ENCODE measurements at places on chromosomes 1 and 21.

DNA sequence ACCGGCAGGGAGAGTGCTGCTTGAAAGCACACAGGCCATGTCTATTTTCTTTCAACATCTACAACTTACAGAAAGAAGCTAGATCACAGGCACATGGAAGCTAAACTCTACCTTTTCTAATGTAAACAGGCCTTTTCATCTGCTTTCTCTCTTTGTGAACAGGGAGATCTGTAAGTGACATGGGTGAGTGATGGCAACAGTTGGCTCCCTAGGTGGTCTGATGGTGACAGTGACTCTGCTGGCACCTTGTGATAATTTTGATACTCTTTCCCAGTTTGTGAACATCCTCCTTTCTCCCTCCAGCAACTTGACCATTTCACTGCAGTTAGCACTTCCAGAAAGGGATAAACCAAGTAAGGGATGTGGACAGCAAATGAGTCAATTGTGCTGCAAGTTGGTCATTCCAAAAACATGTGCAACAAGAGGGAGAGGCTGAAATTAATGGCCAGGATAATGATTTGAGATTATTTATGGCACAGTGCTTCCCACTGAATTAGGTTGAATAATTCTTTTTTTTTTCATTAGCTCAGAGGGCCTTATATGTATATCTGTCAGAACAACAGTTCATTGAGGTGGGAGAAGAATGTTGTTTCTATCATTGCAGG lies 89.5 kb downstream of the XCL2 start:
- peak; percentile 58 for DNase-seq

DNA sequence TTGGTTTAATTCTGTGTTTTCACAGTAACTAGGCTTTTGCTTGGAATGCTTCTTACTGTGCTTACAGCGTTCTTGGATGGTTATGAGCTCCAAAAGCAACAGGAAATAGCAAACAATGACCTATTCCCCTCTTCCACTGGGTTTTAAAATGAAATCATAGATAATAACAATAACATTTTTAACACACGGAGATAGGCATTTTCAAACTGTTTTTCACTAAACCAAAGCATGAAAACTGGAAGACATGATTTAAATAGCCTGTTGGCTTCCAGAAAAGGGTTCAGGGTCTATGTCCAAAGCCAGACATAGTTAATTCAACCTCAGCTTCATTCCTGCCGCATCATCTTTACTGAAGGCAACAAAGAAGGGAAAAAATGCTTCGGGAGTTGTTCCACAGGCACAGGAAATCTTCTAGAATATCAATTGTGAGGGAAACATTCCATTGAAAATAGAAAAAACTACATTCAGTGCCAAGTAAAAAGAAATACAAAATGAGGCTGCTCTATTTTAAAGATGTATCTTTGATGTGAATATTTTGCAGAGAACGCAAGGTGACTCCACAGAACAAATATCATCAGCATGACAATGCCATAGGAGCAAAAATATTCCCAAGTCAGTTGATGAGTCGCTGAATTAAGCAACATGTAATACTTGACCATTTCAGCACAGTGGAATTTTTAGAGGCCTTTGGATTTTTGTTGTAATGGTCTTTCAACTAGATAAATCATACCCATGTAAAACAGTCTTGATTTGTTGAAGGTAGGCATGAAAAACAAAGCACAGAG lies 80.7 kb downstream of the NID1 start:
- peak; percentile 83 for DNase-seq

DNA sequence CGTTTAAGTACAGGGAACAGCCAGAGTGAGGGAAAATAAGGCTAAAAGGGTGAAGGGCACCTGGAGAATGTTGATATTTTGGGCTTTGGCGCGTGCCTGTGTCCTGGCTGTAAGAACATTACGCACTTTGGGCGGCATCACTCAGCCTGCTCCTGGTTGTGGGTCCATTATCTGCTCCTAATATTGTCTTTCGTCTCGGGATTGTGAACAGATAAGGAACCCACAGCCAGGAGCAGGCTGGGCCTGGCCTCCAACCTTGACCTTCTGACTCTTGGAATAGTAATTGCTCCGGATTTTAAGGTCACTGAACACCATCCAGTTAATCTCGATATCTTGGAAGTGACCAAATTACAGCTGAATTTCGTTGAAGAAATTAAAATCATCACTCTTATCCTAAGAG lies 61.9 kb downstream of the TCP10L start:
- no peak for DNase-seq

DNA sequence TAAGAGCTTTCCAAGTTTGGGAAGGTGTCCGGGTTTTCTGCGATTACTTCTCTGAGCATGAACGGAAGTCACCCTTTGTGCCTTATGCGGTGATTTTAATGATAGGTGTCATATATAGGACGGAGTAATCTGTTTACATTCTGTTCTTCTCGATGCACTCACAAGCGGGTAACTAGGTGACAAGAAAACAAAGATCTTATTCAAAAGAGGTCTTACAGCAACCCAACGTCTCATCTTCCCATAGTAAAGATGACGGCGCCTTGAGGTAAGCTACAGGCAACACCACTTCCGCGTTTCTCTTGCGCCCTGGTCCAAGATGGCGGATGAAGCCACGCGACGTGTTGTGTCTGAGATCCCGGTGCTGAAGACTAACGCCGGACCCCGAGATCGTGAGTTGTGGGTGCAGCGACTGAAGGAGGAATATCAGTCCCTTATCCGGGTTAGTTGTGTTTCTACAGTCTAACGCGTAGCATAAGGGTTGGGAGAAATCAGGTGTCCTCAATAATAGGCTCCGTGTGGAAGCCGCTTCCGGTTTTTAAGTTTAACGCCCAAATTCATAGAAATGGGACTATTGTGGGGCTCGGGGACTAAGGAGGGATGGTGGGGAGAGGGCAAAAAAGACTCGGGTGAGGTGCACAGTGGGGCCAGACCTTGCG lies at the start of gene UFC1:
UFC1 (plus strand) TSS at position 297 of the 656 bp plus-strand sequence; CDS start at position 317, 20 bp downstream.
- DNase-seq, result peak; percentile 92

DNA sequence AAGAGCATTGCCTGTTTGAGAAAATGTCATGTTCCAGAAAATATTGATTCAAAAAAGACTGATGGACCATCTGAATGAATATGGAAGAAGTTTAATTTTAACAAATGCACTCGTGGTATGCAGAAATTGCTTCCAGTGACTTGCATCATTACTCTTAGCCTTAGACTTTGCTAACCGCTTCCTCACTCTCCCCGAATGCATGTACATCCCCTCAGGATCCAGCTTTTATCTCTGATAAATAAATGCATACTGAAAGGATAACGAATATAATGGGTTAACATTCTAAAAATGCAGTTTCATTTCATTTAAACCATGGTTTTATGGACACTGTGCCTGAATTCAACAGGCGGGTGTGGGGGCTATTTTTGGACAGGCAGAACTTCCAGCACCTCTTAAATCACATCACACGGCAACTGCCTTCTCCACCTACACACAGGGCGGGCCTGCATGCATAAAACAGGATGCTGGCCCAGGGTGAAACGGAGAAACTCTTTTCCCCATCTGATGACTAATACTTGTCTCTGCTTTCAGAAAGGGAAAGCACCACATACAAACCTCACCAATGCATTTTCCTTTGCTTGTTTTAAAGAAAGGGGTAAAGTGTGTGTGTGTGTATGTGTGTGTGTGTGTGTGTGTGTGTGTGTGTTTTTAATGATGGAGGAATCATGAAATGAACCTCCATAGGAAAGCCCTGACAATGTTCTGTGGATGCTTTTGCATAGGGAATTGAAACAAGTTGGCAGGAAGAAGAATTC lies 48.7 kb downstream of the SPAG17 start:
- peak; percentile 71 for DNase-seq

GRCh38 chr21:28159396-28159795 lies 833.3 kb downstream of the LTN1 start:
- DNase-seq, result no peak

- peak; percentile 95 for DNase-seq
Observed at GRCh38 chr1:163897412-163898155, 575.8 kb downstream of the NUF2 start.

- DNase-seq, result peak; percentile 18
Observed at GRCh38 chr1:199522936-199523335, 504.6 kb upstream of the NR5A2 start.

DNA sequence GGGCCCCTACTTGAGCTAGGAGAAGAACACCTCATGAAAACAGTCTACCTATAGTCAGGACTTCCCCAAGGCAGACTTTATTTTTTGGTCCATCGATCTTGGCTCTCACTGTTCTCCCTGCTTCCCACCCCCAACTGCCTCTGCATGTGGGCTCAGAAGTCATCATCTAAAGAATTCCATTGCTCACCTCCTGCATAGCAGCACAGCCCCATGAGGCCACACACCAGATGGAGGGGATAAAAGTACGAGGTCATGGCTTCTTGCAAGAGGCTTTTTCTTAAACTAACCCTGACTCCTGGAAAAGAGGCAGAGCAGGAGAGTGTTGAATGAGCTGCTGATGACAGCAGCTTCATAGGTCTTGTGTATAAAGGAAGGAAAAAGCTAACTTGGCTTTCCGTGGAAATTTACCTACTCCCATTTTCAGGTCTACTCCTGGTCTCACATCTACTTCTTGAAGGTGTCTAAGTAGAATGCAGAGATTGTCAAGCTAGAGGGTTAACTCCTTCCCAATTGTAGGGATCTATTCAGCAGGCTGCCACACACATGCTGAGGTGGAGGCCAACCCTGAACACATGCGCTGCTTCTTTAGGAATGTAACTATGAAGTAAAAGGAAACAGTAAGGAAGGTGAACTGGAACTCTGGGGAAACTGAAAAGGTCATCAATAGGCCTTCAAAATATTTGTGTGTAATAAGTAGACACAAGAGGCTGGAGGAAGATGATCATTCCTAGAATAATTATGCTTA lies 18.7 kb downstream of the WNT2B start:
- DNase-seq, result no peak

DNA sequence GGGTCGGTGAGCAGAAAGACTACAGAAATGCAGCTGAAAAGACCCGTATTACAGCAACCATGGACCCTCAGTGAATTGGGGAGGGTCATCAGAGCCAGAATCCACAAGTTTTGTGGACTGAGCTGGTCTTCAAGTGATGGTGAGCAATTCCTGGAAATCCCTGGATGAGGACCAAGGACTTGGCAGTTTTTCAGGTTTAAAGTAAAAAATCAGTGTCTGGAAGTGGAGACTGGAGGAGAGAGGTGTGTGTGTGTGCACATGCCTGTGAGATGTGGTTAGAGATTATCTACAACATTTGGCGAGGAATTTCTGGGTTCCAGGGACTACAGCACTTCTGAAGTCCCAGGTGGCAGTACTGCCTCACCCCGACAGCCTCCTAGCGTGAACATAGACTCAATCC lies 56.4 kb downstream of the KIRREL1 start:
- DNase-seq, result peak; percentile 25

- no peak for DNase-seq
Observed at GRCh38 chr21:15301736-15302135, 236.9 kb upstream of the NRIP1 start.

DNA sequence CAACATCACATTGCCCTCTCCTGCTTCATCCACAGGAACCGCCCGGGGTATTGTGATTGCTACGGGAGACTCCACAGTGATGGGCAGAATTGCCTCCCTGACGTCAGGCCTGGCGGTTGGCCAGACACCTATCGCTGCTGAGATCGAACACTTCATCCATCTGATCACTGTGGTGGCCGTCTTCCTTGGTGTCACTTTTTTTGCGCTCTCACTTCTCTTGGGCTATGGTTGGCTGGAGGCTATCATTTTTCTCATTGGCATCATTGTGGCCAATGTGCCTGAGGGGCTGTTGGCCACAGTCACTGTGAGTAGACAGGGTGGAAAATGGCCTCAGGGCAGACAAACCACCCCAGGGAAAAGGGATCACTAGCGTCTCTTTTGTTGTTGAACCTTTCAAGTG lies 12.7 kb downstream of the ATP1A4 start:
- DNase-seq, result no peak

- DNase-seq, result no peak
Observed at GRCh38 chr1:205076245-205076761, 8.0 kb downstream of the TMEM81 start.

DNA sequence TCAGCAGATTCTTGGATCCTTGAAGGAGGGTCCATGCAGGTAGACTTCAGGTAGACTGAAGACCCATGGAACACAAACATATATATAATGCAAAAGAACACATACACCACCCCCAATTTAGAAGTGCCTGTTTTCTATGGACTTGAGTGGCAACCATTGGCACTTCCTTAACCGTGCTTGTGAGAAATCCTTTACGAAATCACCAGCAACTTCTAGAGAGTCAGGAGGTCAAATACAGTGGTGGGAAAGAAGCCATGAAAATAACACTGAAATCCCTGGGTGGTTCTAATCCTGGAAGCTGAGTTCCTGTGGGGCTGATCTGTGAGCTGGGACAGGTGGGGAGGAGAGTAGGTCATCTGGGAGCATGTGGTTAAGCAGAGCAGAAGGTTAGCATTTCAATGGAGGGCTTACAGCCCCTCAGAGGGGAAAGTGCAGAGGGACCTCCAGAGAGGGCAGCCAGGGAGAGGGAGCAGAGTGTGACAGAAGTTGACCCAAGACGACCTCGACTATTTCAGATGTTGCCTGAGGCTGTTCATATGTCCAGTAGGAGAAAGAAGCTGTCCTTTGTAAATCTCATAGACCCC lies 13.0 kb upstream of the IL10 start:
- DNase-seq, result no peak

DNA sequence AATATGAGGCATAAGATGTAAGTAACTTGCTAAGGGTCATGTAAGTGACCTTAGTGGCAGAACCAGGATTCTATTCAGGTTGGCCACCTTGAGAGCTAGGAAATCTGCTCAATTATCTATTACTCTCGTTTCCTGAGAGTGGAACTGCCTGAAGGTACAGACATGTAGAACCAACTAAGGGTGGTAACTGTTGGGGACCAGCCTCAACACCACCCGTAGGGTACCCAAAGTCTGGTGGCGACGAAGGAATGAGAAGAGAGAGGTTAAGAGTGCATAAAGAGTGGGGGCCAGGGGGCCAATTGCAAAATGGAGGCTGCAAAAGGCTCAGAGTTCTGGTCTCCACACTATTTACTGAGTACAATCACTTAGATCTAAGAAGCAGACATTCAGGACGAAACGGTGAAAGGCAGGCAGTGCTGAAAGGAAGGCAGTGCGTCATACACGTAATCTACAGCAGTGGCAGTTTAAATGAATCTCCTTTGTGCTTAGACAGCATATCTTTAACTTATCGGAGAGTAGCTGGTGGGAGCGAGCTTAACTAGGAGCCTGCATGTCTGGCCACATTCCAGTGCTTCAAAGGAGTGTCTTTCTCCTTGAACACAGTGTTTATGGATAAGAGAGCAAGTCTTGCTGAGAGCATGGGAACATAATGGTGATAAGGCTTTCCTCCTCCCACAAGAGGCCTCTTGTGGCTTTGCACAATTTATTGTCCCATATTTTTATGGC lies 25.0 kb downstream of the SRSF4 start:
- DNase-seq, result no peak

DNA sequence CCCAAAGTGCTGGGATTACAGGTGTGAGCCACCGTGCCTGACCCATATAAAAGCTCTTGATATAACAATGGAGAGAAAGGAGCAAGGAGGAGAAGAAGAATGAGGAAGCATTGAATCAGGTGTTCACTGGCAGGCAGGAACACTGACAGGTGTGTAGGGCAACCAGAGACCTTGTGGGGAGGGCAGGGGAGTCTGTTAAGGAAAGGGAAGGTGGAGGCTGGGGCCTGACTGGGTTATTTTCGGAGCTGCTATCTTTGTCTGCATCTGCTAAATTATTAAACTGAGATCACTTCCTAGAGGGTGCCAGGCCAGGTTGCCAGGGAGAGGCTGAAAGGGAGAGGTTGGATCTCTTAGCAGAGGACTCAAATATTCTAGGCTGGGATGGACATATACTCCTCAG lies 6.8 kb upstream of the TRNP1 start:
- no peak for DNase-seq

- DNase-seq, result no peak
Observed at GRCh38 chr1:21098186-21098915, 78.3 kb downstream of the EIF4G3 start.

GRCh38 chr1:232973652-232974611 lies 23.5 kb downstream of the NTPCR start:
- DNase-seq, result no peak

- DNase-seq, result no peak
Observed at GRCh38 chr1:30649321-30649991, 73.9 kb downstream of the MATN1 start.
